GM12892 (cell line): ENCODE measurements at places on chromosomes 1 and 21.

- DNase-seq, result no peak
Measured at GRCh38 chr1:105373681-105374080, 1624.0 kb downstream of the AMY1C start.

DNA sequence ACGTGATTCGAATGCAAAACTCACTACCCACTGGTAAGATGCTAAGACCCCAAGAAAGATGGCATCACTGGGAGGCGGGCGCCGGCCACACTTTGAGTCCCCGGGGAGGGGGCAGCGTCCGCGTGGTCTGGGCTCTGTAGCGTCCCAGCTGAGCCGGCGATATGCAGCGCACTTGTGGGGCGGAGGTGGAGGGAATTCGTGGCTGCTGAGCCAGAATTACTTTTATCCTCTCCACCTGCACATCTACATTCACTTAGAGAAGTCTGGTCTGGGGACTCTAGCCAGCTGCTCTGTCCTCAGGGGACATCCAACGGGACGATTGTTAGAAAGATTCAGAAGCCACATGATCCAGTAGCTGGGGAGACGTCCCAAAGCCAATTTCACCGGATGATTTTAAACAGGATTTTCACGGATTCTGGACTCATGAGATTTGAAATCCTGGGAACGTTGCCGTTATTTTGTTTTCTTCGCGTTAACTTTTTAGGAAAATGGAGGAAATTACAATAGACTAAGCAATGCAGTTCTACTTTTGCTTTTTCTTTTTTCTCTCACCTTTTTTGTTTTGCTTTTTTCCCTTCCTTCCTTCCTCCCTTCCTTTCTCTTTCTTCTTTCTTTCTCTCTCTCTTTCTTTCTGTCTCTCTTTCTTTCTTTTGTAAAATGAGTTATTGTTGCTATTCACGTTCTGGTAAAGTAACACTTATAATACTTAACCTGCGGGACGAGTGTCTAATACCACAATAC lies 1.3 kb downstream of the JAM2 start:
- peak; percentile 23 for DNase-seq

DNA sequence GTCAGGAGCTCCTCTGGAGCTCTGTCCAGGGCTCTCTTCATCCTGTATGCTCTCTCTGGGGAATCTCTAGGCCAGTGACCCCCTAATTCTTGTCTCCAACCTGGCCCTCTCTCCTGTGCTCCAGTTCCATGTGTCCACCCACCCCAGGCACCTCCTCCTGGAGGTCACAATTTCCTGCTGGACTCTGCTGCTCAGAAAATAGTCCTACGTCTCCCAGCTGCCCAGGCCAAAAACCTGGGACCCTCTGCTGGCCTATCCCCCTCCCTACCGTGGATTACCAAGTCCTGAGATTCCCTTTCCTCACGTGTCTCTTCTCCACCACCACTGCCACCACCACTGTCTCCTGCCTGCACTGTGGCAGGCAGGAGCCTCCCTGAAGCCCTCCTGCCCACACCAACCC lies 11.7 kb downstream of the NES start:
- no peak for DNase-seq

DNA sequence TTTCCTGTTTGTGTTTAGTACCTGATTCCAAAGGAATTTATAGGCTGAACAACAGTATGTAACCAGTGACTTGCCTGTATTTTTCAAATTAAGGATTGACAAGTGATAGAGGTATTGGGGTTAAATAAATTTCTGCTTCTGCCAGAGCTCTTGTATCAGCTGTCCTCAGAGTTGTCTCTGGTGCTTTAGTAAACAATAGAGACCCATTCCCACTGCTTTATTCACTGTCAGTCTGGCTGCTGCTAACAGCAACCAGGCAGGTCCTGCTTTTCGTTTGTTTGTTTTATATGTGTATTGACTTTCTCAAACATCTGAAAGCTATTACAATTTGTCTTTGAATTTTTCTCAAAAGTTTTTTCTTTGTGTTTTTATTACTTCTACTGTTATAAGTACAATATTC lies 76.1 kb downstream of the OLFM3 start:
- DNase-seq, result no peak

GRCh38 chr1:42983253-42983652 lies 24.6 kb upstream of the SLC2A1 start:
- no peak for DNase-seq

DNA sequence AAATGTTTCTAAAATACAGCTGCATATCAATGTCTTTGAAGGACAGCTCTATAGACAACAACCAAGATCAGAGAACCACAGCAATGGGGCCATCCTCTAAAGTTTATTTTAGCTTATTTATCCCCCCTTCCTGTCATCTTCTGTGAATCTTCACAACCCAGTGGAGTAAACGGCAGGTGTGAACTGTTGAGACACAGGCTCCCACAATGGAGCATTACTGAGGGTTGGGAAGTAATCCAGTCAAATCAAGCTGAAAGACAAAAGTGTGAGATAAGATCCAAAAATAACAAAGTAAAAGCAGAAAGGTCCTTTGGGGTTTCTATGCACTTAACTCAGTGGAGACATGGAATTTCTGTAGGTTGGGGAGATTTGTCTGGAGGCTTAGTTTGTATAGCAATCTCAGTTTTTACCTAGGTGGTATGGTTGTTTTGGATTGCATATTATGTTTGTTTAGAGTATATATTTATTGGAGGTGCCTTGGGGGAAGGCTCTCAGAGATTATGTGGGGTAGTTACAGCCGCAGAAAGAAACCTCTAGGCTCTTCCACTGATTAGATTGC lies 286.9 kb upstream of the ADGRL2 start:
- no peak for DNase-seq

DNA sequence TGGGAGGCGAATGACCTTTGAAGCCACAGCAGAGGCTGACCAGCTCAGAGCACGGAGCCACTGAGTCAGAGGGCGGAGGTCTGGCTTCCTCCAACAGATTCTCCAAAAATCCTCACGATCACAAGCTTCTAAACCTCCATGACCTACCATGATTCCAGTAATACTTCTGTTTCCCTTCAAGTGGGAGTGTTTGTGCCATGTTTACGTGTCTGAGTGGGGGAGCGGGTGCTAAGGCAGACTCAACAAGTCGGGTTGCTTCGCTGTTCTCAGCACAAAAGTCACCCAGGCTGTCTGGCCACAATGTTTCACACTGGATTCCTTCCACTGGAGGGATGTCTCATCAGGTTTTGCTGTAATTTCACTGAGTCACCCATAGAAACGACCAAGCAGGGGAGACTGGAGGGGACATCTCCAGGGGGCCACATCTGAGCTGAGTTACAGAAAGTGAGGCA lies 86.2 kb downstream of the SLC66A1 start:
- DNase-seq, result no peak

DNA sequence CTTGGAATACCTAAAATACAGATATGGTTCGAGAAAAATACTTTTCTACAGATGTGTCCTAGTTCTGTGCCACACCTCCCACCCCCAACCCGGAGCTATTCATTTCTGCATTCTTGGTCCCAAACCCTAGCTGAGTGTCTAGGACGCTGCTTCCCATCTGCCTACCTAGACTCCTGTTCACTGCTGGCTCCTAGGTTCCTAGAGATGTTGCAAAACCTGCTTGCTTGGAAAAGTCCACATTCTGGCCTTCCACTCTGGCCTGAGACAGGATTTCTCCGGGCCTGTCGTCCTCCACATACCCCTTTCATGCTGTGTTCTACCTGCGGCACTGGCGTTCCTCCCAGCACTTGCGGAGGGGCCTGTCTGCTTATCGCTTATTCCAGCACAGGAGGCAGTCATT lies 165.8 kb upstream of the CTTNBP2NL start:
- no peak for DNase-seq

GRCh38 chr1:31750858-31751510 lies 13.2 kb downstream of the ADGRB2 start:
- no peak for DNase-seq

DNA sequence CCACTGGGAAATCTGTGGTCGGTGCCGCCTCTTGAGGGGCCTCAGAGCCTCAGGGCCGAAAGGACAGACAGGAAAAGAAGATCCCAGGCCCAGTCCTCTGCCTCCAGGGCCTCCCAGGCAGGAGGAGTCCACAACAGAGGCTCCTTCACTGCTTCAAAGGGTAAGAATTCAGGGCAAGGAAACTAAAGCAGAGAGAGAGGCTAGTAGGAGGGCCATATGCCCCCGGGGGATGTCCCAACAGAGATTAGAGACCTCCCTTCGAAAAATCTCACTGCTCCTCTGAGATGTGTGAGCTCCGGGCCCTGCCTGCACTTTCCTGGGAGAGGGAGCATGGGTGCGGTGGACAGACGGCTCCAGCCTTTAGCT lies 465.9 kb downstream of the NPHP4 start:
- DNase-seq, result no peak
